ENCODE measurements at places on chromosomes 2 and 18. TPM values are rescaled to one million over a fixed set of nuclear protein-coding genes. Genes with fewer than 3 reads are reported as not detected.

Gene TRIP12
- 93.3 TPM for total RNA-seq

Gene CYTIP
- not detected for total RNA-seq

Gene DSC2
- total RNA-seq, result 0.65 TPM

Gene ASAP2
- total RNA-seq, result 55.5 TPM

Gene TFCP2L1
- 6.2 TPM for total RNA-seq

Gene ASB18
- 0.03 TPM for total RNA-seq

Gene TXNDC2
- total RNA-seq, result 0.08 TPM

Gene NEUROD1
- not detected for total RNA-seq

Gene ASTL
- total RNA-seq, result not detected

Gene KCNG3
- 1.0 TPM for total RNA-seq

Gene GREB1
- 1.7 TPM for total RNA-seq

Gene RFTN2
- not detected for total RNA-seq

Gene C2orf49
- total RNA-seq, result 15.0 TPM

Gene METAP1D
- 2.7 TPM for total RNA-seq

Gene RAD51AP2
- total RNA-seq, result not detected

Gene AQP12A
- total RNA-seq, result not detected

Gene UXS1
- 49.3 TPM for total RNA-seq

Gene MYO7B
- 0.29 TPM for total RNA-seq

Gene FTCDNL1
- total RNA-seq, result 2.9 TPM

Gene SUCLG1
- 96.8 TPM for total RNA-seq

Gene ICOS
- total RNA-seq, result not detected

Gene GPR55
- not detected for total RNA-seq

Gene MC4R
- total RNA-seq, result not detected

Gene ATP6V1B1
- 2.5 TPM for total RNA-seq

Gene STAT4
- total RNA-seq, result 3.9 TPM

Gene SPC25
- total RNA-seq, result 18.7 TPM

Gene CTIF
- 15.7 TPM for total RNA-seq

Gene HRH4
- not detected for total RNA-seq

Gene G6PC2
- not detected for total RNA-seq

Gene COLEC12
- 0.06 TPM for total RNA-seq

Gene RNF138
- 9.6 TPM for total RNA-seq

Gene OR6B2
- total RNA-seq, result not detected

Gene CFC1
- not detected for total RNA-seq

Gene PLEK
- total RNA-seq, result 0.06 TPM

Gene NOL4
- not detected for total RNA-seq

Measured in A549 treated with GW870086 at 1 μM for 4 hours (cell line).